ENCODE measurements at places on chromosomes 2 and 18. TPM values are rescaled to one million over a fixed set of nuclear protein-coding genes. Genes with fewer than 3 reads are reported as not detected.

KCNG2 gene
- not detected for total RNA-seq

UGT1A5 gene
- total RNA-seq: 0.94 TPM

LYPD1 gene
- 0.45 TPM for total RNA-seq

EIPR1 gene
- 50.9 TPM for total RNA-seq

CAPN14 gene
- total RNA-seq: 0.15 TPM

INHA gene
- total RNA-seq: 0.50 TPM

DUSP19 gene
- 3.7 TPM for total RNA-seq

COL6A3 gene
- total RNA-seq: 82.6 TPM

RELCH gene
- total RNA-seq: 52.5 TPM

CFAP53 gene
- total RNA-seq: 2.7 TPM

TDRD15 gene
- under 0.01 TPM for total RNA-seq

HRH4 gene
- total RNA-seq: not detected
